ENCODE measurements at places on chromosomes 3 and 15.

- DNase-seq = no peak
Observed at GRCh38 chr3:122572940-122573412, 4.5 kb upstream of the PARP15 start.

DNA sequence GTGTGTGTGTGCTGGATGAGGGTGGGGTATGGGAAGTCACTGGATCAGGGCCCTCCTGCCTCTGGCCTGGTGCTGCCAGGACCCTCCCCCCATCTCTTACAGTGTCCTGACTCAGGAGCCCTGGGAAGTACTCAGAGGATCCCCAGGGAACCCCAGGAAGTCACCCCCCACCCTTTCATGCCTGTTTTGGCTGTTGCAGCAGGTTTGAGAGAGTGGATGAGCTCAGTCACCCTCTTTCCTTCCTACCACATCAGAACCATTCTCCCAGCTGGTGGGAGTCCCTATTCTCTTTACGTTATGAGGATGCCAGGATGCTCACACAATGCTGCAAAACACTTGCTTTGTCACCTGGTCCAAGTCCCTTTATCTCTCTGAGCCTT, 59.0 kb downstream of the BDH1 start:
- DNase-seq = no peak

- no peak for DNase-seq
Observed at GRCh38 chr3:25306066-25306465, 122.0 kb upstream of the RARB start.

GRCh38 chr3:87047852-87048251, 56.9 kb upstream of the VGLL3 start:
- no peak for DNase-seq

DNA sequence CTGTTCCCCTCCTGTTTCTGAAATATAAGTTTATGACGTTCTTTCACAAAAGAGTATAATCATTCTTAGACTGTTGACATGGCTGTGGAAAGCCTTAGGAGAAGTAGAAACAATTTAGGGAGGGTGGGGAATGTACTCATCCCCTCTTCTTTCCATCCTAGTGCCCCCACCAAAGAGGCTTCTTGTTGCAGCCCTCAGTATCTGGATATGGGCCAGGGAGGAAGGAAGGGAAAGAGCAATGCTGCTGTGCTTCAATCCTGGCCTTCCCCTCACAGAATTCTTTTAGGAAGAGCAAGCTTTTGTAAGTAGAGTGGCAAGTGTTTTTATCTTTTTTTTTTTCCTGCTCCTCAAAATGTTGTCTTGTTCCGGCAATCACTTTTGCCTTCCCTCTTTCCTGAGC, 1.7 kb downstream of the INAFM2 start:
- DNase-seq = no peak

- no peak for DNase-seq
Observed at GRCh38 chr3:11917051-11917450, 70.4 kb upstream of the TAMM41 start.

- no peak for DNase-seq
Observed at GRCh38 chr3:62832553-62832952, 42.7 kb downstream of the CADPS start.

GRCh38 chr15:58425834-58426233, 6.0 kb upstream of the LIPC start:
- no peak for DNase-seq

DNA sequence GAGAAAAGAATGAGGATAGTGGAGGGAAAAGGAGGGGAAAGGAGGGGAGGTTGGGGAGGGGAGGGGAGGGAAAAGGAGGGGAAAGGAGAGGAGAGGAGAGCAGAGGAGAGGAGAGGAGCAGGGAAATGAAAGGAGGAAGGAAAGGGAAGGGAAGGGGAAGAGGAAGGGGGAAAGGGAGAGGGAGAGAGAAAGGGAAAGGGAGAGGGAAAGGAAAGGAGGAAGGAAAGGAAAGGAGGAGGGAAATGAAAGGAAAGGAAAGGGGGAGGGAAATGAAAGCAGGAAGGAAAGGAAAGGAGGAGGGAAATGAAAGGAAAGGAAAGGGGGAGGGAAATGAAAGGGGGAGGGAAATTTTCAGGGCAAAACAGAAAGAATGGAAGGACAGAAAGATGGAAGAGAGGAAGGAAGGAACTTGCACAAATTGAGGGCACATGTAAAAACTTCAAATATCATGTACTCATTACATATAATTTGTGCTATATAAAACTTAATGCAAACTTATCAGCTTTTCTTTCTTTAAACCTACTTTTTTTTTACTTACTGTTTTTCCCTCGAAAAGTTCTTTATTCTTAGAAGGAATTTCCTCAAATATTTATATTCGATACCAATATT, 148.0 kb downstream of the ZBTB20 start:
- DNase-seq = no peak

DNA sequence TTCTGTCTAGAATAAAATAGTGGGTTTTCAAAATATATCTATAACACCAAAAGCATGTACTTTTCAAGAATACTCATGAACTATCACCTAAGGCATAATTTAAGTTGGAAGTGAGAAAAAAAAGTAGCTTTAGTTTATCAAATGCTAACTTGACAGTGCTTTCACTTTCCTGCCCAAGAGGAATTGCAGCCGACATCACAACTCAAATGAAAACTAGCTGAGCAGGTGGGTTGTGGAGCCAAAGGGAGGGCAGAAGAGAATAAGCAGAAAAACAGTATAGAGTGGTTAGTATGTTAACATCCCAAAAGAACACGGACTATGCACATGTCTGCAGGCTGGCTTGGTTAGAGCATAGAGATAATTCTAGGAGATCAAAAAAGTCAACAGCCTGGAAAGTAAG, 120.9 kb downstream of the NEDD4 start:
- no peak for DNase-seq

GRCh38 chr15:35458176-35458856, 87.6 kb downstream of the DPH6 start:
- DNase-seq = no peak

DNA sequence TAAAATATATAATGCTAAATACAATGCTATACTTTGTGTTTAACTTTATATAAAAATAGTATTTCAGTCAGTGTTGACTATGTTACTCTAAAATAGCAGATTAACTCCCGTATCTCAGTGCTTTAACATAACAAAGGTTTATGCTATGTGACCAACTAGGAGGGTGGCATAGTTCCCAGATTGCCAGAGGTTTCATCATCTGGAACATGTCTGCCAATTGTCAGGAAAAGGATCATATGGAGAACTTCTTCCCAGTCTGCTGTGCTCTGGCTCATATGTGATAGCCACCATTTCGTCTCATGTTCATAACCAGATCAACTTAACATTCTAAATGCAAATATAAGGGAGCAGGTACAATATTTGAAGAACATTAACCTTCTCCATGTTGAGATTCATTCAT, 720.2 kb downstream of the MCTP2 start:
- DNase-seq = no peak

DNA sequence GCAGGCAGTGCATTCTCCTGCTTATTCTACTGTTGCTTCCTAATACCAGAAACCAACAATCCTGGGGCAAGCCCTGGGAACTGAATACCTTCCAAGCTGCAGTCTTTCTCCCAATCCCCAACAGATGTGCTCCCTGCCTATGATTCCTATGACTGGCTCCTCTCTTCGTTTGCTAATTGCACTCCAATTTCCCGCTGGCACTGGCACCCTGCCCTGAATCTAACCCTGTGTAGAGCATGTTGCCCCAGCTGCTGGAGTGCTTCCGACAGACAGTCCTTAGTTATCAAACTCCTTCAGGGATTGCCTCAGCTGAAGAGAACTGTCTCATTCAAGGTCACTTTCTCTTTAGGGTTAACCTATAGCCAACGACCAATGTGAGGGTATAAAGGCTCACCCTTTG, 214.1 kb downstream of the NECTIN3 start:
- no peak for DNase-seq
